EH (cell line): ENCODE measurements at places on chromosomes 7 and 10.

- no peak for DNase-seq
Observed at GRCh38 chr7:50393547-50394252, 56.5 kb downstream of the FIGNL1 start.

DNA sequence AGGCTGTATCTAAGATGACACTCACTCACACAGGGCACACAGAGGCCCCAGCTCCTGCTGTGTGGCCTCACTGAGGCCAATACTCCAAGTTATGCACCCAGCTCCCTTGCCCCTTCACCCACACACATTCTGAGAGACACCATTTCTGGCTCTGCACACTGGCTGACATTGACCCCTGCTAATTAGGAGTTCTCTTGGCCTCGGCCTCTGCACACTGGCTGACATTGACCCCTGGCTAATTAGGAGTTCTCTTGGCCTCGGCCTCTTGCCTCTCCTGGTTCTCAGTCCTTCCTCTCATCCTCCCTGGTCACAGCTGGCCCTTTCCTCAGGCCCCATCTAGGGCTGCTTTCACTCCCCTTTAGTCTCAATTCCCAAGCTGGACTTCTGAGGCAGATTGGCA, 97.3 kb downstream of the GRID1 start:
- no peak for DNase-seq

DNA sequence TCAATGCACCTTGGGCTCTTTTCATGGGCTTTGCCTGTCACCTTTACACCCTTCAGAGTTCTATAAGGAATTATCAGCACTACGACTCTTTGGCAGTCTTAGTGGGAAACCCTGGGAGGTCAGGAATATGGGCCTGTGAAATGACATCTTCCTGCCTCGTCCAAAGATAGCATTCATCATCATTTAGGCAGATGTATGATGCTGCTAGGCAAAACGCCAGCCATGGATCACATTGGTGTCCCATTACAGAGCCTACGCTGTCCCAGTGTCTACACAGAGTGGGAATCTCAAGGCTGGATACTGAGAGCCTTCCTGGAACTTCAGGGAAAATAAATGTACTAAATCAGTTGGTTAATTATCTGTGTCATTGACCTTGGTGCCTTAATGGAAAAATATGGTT, 259.4 kb upstream of the CELF2 start:
- peak; percentile 6 for DNase-seq

GRCh38 chr10:44424298-44424697, 39.4 kb upstream of the CXCL12 start:
- DNase-seq, result no peak

DNA sequence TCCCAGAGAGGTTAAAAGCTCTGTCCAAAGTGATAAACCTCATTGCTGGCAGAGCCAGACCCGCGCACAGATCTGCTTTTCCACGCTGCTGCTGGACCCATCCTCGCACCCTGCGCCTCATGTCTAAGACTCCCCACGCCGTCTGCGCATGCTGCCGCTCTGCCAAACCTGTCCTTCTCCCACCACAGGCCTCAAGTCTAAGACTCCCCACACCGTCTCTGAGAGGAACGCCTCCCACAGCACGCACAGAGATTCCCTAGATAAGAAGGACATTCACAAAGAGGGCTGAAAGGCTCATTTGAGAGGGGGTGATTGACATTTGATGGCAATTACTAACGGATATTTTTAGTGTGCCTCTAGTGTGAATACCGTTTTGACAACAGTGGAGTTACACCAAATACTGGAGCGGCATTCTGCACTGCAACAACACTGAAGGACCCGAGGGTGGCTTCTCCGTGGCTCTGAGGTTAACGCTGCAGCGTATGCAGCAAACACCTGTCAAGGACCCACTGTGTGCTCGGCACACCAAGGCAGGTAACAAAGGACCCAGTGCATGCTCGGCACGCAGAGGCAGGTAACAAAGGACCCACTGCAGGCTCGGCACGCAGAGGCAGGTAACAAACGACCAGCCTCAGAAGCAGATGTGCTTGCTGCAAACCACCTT, 231.4 kb downstream of the DNAJB6 start:
- no peak for DNase-seq

GRCh38 chr10:112775381-112775780, 174.7 kb upstream of the TCF7L2 start:
- peak; percentile 47 for DNase-seq
